Dorsolateral prefrontal cortex (tissue), 122 donors: ENCODE measurements at places on chromosomes 11 and 22.

GRCh38 chr11:37072538-37073055 is 474.6 kb upstream of the RAG2 start:
- no peak for DNase-seq

DNA sequence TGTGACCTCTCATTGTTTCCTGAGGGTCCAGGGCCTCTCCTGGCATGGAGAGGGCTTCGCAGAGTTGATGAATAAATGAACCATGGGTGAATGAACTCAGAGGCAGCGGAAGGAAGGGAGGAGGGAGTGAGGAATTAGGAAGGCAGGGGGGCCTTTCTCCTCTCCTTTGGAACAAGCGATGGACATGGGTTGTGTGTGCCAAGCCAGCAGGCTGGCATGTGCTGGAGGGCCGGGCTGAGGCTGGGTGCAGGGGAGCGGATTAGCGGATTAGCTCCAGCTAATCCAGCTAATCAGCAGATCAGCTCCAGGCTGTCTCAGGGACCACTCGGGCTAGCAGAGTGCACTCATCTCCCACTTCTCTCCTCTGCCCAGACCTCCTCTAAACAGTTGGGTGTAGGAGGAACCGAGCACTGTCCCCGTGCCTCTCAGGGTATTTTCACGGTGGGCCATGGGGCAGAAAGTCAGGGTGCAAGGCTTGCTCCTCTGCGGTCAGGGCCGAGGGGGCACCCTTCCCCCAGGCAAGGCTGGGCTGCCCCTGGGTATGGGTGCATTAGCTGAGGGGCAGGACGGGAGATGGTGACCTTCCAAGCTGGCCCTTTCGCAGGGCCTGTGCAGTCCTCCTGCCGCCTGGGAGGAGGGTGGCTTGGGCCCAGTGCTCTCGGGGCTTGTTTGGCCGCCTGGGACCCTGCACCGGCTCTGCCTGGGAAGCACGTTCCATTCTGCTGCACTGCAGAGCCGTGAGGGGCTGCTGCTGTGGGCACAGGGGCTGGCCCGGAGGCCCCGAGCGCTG is 120.3 kb upstream of the B3GAT1 start:
- no peak for DNase-seq

- DNase-seq, result no peak
Measured at GRCh38 chr22:31230871-31231621, 18.9 kb downstream of the LIMK2 start.

DNA sequence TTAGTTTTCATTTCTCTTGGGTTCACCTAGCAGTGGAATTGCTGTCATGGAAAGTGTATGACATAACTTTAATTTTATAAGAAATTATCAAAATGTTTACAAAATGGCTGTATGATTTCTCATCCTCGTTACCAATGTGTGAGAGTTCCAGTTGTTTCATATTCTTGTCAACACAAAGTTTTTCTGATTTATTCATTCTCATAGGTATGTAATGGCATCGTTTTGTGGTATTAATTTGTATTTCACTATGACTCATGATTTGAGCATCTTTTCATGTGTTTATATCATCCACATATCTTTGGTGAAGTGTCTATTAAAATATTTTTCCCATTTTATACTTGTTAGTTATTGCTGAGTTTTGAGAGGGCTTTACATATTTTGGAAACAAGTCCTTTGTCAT is 5.5 kb downstream of the FAM111B start:
- DNase-seq, result no peak

DNA sequence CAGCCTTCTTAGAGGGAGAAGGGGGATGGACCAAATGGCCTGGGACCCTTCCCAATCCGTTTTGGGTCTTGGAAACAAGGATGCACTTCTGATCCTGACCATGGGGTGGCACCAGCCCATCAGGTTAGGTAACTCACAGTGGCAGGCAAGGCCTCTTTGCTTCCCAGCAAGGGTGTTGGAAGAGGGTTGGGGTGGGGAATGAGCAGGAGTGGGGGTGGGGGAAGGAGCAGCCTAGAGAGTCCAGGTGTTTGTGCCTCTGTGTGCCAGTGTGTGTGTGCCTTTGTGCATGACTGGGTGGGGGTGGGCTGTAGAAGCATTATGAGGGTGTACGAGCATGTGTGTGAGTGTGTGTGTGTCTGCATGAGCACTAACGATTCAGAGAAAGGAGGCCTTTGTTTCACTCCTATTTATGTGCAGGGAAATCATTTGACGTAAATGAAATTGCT is 213.1 kb downstream of the INSC start:
- DNase-seq, result peak; percentile 31

DNA sequence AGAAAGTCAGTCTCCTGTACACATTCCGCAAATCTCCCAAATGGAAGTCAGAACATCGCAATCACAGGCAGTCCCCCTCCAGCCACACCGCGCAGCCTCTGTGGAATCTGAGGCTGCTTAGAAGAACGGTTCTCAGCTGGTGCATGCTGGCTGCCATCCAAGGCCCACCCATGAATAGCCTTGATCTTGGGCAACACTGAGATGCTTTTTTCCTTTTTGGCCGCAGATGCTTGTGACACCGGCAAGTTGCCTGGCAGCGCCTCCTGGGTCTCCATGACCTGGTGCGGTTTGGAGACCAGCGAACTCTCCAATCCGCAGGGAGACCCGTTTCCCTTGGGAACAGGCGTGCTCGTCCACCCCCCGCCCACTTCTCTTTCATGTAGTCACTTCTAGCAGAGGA is 26.3 kb upstream of the PHF21B start:
- no peak for DNase-seq

DNA sequence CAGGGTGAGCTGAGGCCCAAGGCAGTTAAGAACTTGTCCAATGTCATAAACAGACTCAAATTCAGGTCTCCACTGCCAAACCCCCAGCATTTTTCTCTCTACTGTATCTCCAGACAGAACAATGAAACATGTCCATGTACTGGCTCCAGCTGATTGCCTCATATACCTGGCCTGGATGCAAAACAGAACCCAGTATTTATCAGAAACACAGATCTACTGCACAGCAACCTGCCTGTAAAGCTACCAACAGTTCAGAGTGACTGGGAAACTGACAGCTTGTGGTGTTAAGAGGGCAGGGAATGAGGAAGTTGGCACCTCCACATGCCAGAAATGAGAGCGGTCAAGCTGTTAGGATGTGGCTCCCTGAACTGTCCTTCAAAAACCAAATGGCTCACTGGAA is 41.6 kb downstream of the C11orf71 start:
- DNase-seq, result no peak

DNA sequence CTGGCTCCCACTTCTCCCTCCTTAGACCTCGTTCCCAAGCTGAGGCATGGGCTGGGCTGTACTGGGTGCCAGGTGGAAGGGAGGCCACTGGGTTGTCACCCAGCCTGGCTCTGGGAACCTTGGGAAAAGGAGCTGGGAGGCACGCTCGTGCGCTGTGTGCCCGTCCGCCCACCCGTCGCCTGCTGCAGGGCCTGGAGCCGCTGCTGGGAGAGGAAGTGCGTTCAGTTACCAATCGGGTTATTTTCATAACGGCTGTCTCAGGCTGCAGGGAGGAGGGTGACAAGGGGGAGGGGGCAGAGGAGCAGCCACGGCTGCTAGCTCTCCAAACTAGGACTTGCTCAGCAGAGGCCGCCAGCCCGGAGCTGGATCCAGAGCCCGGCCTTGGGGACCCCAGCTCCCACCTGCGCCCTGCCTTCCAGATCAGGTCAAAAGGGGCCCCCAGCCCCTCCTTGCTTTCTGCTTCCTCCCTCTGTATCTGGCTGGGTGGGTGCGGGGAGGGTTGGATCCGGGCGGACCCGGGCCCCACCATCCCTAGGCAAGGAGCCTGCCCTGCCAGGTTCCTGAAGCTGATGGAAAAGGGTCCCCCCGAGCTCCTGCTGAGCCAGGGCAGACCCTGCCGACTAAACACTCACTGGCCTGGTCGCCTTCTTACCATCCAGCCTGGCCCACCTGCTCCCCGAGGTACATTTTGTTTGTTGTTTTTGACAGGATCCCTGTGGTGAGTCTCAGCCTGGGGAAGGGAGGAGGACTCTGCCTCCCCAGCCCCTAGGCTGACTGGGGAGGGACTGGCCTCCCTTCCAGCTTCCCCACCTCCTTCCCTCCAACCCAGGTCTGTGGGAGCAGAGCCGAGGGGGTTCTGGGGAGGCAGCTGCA is 14.3 kb downstream of the DGKZ start:
- peak; percentile 79 for DNase-seq
